Amniotic stem cell (primary cell): ENCODE measurements at places on chromosomes 11 and 22.

DNA sequence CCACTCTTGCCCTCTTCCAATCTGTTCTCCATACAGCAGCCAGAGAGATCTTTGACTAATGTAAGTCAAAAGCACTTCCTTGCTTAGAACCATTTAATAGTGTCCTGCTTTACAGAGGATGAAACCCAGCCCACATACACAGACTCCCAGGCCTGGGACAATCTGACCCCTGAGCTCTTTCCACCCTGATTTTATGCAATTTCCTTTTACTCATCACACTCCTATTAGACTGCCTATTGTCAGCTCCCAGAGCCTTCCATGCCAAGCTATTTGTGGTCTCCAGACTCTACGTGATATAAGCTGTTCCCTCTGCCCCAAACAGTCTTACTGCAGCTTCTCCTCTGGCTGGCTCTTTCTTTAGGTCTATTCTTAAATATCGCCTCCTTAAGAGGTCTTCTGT lies 28.1 kb downstream of the ME3 start:
- DNase-seq: no peak

- DNase-seq: no peak
Measured at GRCh38 chr11:91435694-91436395, 788.8 kb upstream of the FAT3 start.

GRCh38 chr11:47377571-47378009 lies 757 bp downstream of the SPI1 start:
- DNase-seq: no peak

GRCh38 chr22:23840026-23840425 lies 1.2 kb upstream of the DERL3 start:
- DNase-seq: no peak

DNA sequence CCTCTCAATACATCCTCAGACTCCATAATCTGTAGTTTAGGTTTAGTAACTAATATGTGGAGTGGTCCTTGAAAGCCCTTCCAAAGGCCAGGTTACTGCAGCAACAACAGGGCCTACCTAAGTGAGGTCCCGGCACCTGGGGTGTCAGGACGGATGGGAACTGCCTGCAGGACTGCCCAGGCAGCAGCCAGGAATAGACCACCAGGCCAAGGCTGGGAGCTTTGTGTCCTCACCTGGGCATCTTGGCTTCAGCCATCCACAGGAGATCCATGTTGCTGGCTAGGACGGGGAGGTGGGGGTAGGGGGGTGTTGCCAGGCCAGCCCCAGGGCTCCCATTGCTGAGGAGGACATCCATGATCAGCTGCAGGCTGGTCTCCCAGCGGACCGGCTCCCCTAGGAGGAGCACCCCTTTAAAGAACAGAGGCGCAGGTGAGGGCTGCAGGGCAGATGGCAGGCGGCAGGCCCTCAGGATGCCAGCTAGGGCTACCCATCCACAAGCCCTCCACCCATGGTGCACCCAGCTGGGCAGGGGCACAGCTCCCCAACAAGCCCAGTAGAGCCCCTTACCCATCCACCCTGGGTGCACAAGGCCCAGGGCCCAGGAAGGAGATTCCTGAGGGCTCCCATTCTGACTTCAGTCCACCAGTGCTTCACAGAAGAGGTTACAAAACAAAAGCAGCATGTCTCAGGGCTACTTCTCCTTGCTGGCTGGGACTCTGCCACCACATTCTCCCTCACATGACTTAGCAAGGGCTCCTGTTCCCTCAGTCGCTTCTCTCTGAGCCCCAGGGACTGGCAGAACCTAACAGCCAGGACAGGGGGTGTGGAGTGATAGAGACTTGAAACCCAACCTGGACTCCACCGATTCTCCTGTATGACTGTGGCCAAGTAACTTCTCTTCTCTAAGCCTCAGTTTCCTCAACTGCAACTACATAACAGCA lies 18.0 kb downstream of the HDHD5 start:
- DNase-seq: no peak

- DNase-seq: no peak
Measured at GRCh38 chr11:44403176-44403575, 93.2 kb upstream of the ALX4 start.

DNA sequence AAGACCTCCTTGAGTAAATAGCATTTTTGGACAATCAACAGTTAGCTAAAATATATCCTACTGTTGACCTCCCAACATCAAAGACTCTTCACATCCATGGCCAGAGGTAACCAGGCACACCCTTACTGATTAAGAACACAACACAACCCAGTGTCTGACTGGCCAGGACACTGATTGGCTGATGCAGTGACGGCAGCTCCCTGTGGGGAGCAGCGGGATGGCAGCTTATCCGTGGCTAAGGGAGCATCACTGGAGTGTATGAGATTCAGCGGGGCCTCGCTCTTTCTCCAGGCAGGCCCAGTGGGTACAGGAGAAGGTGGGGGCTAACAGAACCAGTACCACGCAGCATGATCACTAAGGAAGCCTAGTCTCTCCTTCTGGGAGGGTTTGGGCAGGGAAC lies 10.3 kb upstream of the IL2RB start:
- no peak for DNase-seq

DNA sequence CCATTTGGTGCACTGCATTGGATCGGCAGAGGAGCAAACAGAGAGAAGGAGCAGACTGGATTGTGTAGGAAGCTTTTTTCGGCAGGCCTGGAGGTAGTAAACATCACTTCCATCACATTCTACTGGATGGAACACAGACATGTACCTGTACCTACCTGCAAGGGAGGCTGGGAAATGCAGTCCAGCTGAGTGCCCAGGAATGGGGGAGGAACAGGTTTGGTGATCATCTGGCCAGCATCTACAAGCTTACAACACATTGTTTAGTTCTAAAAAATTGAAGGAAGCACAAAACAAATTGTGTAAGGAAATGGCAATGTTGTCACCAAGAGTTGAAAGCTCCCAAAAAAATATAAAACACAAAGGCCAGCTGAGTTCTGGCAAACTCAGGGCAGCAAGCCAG lies 19.1 kb downstream of the SMIM38 start:
- no peak for DNase-seq

DNA sequence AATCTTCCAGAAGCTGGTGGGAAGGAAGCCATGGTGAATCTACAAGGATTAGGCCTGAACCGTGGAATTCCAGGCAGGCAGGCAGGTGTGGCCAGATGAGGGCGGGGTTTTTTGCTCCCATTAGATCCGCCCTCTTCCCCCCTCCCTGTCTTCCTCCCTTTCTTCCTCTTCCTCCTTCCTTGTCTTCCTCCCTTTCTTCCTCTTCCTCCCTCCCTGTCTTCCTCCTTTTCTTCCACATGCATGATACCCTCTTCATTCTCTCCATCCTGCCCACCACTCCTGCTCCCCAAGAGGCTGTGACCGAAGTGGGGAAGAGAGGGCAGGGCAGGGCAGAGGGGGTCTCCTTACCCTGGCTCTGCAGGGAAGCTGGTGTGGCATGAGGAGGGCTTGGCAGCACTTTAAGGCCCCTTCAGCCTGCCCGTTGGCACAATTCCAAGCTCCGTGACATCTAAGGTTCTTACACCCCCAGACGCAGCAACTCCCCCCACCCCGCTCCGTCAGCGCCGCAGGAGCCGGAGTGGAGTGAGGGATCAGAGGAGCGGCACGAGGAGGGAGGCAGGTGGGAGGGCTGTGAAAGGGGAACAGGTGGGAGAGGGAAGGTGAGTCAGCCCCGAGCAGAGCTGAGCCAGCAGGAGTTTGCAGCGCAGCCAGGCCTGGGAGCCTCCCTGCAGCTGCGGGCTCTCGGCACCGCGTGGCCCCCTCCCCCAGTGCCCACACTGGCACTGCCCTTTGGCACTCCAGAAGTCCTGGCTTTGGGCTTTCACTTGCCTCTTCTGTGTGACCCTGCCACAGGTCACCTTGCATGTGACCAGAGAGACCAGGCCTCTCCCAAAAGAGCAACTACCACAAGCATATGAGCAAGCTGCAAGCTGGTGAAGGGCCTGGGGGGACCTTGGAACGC lies 32.1 kb downstream of the KCNJ4 start:
- DNase-seq: no peak

- no peak for DNase-seq
Measured at GRCh38 chr11:125257190-125257579, 92.6 kb downstream of the PKNOX2 start.

GRCh38 chr22:37659897-37660708 lies 1.6 kb downstream of the PDXP start:
- no peak for DNase-seq

GRCh38 chr11:1231396-1232020 lies 8.6 kb downstream of the MUC5B start:
- DNase-seq: no peak

DNA sequence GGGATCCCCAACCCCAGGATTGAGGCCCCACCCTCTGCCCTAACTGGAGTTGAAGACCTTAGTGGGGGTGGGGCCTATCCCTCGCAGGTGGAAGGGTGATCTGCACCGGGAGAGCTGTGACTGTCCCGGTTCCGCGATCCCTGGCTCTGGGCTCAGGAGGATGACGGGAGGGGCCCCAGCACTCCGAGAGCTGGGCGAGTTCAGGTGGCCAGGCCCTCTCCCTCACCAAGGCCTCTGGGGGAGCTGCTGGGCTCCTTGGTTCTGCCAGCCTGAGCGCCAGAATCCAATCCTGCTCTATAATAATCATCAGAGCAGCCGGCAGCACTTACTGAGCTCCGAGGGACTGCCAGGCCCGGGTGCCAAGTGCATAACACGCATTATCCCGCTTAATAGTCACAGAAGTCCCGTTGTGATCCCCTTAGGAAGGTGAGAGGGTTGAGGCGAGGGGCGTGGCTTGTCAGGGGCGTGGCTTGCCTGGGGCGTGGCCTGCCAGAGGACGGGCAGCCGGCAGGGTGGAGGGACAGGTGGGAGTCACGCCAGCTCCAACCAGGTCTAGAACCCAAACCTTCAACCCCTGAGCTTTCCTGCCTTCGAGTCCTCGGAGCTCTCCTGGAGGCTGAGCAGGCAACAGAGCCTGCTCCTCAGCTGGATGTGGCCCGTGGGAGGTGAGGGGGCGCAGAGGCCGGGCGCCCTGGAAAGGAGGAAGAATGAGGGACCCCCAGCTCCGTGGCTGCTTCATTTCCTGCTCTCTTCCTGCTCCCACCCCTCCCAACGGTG lies 7.3 kb upstream of the SYT7 start:
- DNase-seq: no peak

DNA sequence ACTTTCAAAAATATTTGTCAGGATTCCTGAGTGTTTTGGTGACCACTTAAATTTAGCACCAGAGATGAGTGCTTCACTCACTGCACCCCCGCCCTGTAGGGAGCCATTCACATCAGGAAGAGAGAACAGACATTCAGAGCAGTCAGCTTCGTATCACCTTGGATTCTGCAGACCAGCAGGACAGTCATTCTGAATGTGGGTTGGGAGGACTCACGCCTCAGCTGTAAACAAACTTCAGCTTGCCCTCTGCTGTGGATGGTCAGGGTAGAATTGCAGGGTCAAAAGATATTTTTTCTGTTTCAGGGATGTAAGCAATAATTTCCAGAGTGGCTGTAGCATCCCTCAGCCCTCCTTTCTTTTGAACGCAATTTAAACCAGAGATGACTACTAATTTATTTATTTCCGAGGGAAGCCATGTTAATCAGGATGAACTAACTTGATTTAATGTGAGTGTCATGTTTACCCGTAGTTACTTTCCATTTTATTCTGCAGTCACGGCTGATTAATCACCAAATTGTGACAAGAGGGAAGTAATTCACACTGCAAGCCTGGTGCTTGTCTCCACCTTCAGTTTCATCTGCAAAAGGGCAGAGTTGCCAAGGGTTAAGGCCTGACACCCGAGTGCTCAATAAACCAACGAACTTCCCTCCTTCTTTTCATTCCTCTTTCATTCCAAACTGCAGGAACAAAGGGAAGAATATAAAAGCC lies 174.2 kb upstream of the DDI1 start:
- DNase-seq: no peak

DNA sequence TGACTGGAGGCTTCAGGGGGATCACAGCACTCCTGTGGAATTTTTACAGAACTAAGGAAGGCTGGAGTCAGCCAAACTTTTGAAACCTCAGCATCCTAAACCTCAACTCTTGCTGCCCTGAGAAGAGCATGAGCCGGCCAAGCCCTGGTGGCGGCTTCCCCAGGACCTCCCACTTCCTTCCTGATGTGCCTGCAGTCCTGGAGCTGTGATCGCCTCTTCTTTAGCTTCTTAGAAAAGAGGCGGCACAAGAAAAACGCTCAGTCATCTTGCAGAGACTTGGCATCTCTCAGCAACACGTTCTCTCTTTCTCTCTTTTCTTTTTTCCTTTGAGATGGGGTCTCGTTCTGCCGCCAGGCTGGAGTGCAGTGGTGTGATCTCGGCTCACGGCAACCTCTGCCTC lies 40.4 kb upstream of the AMPD3 start:
- DNase-seq: no peak

DNA sequence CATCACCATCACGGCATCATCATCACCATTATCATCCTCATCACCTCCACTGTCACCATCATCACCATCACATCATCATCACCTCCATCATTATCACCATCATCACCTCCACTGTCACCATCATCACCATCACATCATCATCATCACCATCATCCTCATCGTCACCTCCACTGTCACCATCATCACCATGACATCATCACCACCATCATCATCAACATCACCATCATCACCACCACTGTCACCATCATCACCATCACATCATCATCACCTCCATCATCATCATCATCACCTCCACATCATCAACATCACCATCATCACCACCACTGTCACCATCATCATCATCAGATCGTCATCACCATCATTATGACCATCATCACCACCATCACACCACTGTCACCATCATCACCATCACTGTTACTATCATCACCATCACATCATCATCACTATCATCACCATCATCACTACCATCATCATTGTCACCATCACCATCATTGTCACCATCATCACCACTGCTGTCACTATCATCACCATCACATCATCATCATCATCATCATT lies 32.8 kb downstream of the PARVG start:
- DNase-seq: no peak

GRCh38 chr11:78187366-78188285 lies 800 bp downstream of the KCTD21 start:
- no peak for DNase-seq

GRCh38 chr11:128246810-128247594 lies 340.4 kb downstream of the ETS1 start:
- no peak for DNase-seq

DNA sequence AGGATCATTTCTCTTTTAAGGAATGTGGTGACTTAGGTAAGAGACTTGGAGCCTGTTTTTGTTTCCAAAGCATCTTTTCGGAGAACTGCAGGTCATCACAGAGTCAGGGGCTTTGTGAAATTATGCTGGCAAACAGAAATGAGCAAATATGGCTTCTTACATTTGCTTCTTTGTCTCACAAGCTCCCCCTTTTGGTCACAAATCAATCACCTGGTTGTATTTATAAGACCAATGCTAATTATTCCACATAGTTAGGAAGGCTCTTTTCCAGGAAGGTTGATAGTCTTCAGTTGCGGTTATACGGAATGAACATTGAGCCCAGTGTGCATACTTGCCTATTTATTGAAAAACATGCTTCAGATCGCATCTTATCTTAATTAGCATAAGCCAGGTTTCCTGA lies 34.6 kb upstream of the CEP126 start:
- peak; percentile 34 for DNase-seq

GRCh38 chr11:30426781-30427180 lies 103.9 kb downstream of the ARL14EP start:
- DNase-seq: no peak
